ENCODE measurements at places on chromosomes 1 and 21.
A peak's percentile ranks its signal among the peaks of the same experiment; 100 is the strongest.

DNA sequence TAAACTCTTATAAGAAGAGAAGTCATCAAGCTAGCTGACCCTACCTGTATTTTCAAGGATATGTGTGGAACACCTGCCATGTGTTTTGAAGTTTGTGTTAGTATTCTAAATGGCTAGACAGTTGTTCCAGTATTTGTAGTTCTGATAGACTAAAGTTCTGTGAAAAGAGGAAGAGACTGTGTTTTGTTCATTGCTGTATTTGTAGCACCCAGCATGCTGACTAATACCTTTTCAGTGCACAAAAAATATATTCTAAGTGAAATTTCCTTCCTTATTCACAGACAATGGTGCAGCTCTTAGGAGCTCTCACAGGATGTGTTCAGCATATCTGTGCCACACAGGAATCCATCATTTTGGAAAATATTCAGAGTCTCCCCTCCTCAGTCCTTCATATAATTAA is 8.2 kb upstream of the METTL18 start:
- no peak for DNase-seq

- no peak for DNase-seq
Measured at GRCh38 chr1:175521249-175522040, 221.9 kb downstream of the TNR start.

GRCh38 chr1:27633298-27633610 is 1.7 kb downstream of the FGR start:
- DNase-seq: no peak

DNA sequence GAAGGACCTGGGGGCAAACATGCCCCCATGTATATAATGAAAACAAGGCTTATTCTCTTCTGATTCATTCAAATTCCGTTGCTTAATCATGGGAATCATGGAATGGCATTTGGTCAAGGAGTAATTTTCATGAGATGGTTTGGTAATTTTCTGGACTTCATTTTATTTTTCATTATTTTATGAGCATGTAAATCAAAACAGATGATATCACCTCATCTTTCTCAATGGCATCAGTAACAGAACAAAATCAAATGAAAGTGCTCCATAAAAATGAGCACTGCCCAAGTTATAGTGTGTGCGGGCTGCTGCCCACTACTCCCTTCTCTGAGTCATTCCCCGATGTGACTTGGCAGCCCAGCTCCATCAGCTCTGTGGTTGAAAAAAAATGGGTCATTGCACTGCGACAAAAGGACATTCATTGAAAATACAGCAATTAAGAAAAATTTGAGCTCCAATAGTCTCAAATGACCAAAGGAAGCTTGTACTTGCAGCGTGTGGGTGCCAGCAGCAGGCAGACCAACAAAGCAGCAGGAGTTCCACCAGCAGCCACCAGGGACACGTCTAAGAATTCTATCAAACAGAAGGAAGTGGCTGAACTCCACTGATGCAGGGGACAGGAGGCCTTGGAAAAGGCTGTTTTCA is 84.3 kb upstream of the VAV3 start:
- DNase-seq: peak; percentile 68

DNA sequence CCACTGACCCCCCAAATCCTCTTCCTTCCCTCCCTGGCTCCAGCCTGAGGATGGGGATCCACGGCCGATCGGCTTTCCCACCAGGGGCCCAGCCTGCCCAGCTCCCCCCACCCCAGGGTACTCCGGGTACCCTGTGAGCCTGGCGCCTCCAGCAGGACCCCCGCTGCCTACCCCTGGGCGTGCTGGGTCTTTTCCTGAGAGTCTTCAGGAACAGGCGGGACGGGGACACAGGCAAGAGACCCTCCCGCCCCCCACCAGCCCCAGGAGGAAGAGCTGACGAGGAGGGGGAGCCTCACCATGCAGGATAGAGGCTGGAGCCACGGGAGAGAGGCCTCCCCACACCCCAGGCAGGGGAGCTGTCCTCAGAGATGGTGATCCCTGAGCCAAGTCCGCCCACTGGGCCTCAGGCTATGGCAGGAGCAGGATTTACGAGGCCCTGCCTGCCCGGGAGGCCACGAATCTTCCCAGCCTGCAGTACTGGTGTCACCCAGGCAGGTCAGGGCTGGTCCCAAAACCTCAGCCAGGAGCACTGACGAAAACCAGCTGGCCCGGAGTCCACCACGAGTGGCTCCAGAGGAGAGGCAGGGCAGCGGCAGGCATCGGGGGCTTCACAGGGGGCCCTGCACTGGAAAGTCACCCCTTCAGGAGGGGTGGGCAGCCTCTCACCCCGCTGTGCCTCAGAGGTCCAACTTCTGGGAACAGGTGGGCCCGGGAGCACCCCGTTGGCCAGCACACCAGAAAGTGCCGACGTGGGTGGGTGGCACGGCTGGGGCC is 58.0 kb downstream of the MEGF6 start:
- DNase-seq: peak; percentile 90

- peak; percentile 41 for DNase-seq
Measured at GRCh38 chr1:90579212-90579802, 137.8 kb downstream of the BARHL2 start.

DNA sequence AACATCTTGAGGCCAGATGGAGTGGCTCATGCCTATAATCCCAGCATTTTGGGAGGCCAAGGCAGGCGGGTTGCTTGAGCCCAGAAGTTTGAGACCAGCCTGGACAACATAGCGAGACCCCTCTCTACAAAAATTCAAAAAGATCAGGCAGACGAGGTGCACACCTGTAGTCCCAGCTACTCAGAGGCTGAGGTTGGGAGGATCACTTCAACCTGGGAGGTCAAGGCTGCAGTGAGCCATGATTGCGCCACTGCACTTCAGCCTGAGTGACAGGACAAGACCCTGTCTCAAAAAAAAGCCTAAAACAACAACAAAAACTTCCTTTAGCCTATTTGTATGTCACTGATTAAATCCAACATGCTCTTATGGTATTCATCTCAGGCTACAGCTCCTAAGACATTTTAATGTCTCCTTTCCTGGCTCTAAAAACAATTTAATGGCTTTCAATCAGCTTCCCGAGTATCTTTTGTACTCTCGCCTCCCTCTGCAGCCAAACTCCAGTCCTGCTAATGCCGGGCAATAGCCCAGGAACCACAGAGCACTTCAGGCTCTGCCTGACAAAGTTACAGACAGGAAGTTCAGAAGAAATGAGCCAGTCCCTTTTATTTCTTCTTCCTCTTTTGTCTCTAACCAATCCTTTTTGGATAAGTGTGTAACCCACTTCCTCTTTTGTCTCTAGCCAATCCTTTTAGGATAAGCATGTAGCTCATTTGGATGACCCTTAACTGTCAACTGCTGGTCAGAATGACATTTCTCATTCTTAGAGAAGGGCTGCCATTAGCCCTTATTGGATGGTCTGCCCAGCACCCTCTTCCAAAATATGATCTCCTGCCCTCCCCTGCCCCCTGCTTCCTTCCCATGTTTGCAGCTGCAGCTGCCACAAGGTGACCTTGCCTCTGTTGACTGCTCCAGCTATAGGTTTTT is 6.6 kb upstream of the DOP1B start:
- peak; percentile 81 for DNase-seq

DNA sequence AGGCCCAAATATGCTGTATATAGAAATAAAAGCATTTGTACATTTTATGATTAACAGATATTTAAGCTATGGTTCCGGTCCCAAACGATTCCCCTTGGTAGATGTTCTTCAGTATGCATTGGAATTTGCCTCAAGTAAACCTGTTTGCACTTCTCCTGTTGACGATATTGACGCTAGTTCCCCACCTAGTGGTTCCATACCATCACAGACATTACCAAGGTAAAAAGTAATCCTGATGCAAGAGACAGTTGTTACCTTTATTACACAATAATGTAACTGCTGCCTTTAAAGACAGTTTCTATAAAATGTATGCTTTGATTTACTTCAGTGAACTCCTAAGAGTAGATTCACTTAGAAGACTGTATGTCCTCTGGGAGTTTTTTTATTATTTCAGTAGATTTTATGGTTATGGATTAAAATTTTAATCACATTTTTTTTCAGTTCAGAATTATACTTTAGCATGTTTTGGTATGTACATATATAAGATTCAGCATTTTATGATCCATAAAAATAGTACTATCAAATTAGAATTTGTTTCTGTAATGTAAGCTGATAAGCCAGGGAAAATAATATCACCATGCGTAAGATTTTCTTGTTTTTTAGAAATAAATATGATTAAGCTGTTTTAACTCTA is 96.5 kb downstream of the USP25 start:
- DNase-seq: peak; percentile 53

- no peak for DNase-seq
Measured at GRCh38 chr1:36251794-36252481, 27.7 kb downstream of the THRAP3 start.

GRCh38 chr1:94825936-94826335 is 5.8 kb downstream of the SLC44A3 start:
- DNase-seq: no peak

DNA sequence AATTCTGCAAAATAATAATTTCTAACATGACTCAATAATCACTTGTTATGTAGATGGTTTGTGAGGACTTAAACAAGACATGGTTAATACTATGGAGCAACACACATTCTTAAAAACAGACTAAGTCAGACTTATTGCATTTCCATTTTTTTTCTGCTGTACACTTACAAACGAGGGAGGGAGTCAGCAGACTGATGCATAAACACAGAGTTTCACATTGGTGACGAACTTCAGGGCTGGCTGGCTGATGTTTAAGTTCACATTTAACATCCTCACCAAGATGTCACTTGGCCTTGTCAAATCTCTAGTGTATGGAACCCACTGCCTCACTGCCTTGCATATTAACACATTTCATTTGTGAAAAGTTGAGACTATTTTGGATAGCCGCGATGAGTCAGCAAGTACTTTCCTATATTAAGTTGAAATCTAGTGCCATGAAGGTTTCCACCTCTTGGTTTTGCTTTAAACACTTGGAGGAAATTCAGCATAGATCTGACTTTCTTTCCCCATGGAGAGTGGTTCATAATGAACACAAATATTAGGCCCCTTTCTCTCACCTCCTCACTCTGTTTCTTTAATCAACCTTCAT is 337.5 kb upstream of the RUNX1 start:
- DNase-seq: peak; percentile 25

GRCh38 chr21:38921511-38922251 is 116.0 kb downstream of the ETS2 start:
- peak; percentile 98 for DNase-seq

DNA sequence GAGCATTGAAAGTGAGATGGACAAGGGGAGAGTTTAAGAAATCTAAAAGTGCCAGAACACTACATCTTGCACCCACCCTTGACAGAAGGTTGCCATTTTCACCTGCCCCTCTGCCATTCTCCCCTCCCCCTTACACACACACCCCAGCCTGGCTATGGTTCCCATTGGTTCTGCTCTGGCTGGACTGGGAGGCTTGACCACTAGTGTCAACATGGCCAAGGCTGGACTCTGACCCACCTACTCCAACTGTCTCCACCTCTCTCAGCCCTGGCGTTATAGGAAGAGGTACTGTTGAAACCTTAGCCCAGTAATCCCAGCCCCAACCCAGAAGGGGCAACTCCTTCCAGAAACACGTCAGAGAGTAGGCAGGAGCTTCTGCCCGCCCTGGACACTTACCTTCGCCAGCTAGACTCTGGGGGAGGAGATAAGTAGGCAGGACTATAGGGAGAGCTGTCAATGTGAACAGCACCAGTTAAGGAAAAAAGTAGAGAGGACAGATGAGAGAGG is 4.5 kb downstream of the CRTC2 start:
- DNase-seq: no peak
